ENCODE measurements at places on chromosomes 3 and 15. TPM values are rescaled to one million over a fixed set of nuclear protein-coding genes. Genes with fewer than 3 reads are reported as not detected.

C2CD4A gene
- total RNA-seq, result 0.75 TPM

LRRIQ4 gene
- 0.41 TPM for total RNA-seq

KNG1 gene
- total RNA-seq, result not detected

ANKUB1 gene
- not detected for total RNA-seq

IGSF11 gene
- total RNA-seq, result not detected

ASB14 gene
- not detected for total RNA-seq

GALK2 gene
- total RNA-seq, result 16.4 TPM

HES1 gene
- 45.2 TPM for total RNA-seq

RTP1 gene
- total RNA-seq, result not detected

PRRT3 gene
- 2.1 TPM for total RNA-seq

ZPLD1 gene
- total RNA-seq, result 0.41 TPM

LSAMP gene
- 12.2 TPM for total RNA-seq

NTRK3 gene
- 0.34 TPM for total RNA-seq

FETUB gene
- not detected for total RNA-seq

KLHL6 gene
- total RNA-seq, result not detected

GRIP2 gene
- total RNA-seq, result not detected

GNAT1 gene
- total RNA-seq, result not detected

NAALADL2 gene
- total RNA-seq, result 4.4 TPM

PTH1R gene
- total RNA-seq, result 2.1 TPM

COLQ gene
- total RNA-seq, result 0.13 TPM

IL17RE gene
- 3.6 TPM for total RNA-seq

FURIN gene
- total RNA-seq, result 124 TPM

Measured in kidney epithelial cell (primary cell).